ENCODE measurements at places on chromosomes 2 and 18.

DNA sequence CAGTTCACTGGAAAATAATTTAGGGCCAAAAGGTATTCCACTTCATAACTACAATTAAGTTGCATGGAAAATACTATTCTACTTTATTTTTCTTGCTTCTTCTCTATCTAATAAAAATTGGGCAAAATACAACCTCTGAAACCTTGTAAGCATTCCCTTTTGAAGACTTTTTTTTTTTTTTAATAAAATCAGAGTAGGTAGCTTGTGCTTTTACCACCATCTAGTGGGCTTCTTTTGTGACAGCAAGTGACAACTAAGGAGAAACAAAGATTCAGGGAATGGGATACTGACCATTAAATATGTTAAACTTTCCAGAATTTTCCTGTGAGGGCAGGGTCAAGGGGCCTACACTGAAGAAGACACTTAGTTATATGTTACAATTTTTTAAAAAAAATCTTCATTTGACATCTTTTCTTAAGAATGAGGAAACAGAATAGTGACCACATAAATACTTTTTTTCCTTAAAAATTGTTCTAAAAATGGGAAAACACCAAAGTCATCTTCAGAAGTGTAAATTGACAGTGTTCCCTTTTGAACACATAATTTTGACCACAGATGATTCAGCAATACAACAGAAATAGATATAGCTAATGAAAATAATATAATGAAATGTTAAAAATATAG, 1183.2 kb upstream of the ACVR2A start:
- DNase-seq = peak; percentile 12

GRCh38 chr18:45920367-45920766, 46.8 kb downstream of the EPG5 start:
- no peak for DNase-seq

DNA sequence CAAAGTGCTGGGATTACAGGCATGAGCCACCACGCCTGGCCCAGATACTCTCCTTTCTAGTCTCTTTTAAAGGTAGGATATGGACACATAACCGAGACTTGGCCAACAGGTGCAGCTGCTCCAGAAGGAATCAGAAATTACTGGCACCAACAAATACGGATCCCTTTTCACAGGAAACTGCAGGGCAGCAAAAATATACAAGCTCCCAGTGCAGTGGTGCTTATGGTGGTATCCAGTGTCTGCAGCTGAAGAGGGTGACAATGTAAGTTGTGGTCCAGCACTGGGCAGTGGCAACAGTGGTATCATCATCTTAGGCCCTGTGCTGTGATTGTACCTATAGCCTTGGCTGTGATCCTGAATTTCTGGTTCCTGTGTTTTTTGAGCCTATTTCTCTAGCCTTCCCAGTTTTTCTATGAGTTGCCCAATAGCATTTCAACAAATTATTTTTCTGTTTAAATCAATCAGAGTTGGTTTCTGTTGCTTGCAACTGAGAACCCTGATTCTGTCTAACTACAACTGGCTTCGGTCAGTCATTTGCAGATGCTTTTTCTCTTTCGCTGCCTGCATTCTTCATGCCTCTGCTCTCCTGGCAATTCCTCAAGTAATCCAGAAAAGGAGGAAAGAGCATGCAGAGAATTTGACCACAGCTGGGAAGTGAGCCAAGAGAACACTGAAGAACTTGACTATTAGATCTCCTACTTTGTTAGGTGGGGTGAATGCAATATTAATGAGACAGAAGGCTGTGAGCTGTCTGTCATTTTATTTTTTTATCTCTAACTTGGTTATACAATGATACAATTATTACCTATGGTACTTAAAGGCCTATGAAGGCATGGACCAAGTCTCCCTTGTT, 30.8 kb upstream of the EML4 start:
- no peak for DNase-seq

- DNase-seq = no peak
Observed at GRCh38 chr2:222594679-222595078, 61.2 kb downstream of the FARSB start.

GRCh38 chr18:7329016-7329415, 98.1 kb downstream of the LRRC30 start:
- no peak for DNase-seq

GRCh38 chr2:240840435-240841060, 20.5 kb upstream of the KIF1A start:
- no peak for DNase-seq

DNA sequence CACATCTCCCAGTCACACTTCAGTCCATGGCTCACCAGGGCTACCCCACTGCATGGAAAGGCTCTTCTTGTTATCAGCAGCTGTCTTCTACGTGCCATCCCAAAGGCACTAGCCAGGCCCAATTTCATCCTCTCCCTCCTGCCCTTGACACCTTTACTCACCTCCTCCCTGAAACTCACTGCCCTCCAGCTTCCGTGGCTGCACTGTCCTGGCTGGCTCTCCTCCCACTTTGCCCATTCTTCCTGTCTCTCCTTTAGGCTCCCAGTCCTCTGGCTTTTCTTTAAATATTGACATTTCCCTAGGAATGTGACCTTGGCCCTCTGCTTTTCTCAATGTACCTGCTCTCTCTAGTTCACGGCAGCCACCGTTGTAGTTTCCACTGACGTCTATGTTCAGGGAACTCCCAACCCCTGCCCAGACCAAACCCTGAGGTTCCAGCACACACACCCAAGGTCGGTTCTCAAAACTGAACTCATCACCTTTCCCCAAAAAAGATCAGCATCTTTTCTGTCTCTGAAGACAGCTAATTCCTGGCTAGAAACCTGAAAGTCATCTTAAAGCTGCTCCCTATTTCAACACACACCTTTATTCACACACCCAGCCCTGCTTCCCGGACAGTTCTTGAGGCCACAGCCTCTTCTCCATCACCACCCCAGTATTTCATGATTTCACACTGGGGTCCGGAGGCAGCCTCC, 36.7 kb downstream of the WDFY1 start:
- DNase-seq = no peak

GRCh38 chr2:75416420-75417342, 144.1 kb downstream of the EVA1A start:
- DNase-seq = no peak

- DNase-seq = no peak
Observed at GRCh38 chr2:191048073-191048472, 34.1 kb upstream of the STAT1 start.

DNA sequence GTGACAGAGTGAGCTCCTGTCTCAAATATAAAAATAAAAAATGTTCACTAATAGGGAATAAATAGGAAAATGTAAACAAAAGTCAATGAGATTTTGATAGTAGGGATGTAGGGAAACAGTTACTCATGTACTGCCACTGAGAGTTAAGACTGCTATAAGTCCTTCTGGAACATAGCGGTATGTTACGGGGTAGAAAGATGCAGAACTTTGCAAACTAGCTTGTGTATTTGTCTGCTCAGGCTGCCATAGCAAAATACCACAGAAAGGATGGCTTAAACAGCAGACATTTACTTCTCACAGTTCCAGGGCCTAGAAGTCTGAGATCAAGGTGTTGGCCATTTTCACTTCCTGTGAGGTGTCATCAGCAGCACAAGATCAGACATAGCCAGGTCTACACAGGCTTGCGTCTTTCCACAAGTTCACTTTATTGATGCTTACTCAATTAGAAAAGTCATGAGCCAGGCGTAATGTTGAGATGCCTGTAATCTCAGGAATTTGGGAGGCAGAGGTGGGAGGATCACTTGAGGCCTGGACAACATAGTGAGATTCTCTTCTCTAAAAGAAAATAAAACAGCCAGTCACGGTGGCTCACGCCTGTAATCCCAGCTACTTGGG, 8.8 kb downstream of the TXNDC2 start:
- no peak for DNase-seq

- no peak for DNase-seq
Observed at GRCh38 chr18:27856820-27857219, 320.1 kb downstream of the CDH2 start.

All from left renal pelvis (tissue), 4 donors.